Hematopoietic multipotent progenitor cell treated with erythropoietin and hydrocortisone succinate and interleukin-3 and kit ligand, for 15 days (in vitro differentiated cells): ENCODE measurements at places on chromosomes 16 and 17.

GRCh38 chr16:81465375-81465943 is 20.9 kb downstream of the CMIP start:
- DNase-seq = no peak

- DNase-seq = no peak
These were observed 17.7 kb downstream of the BRD7 start for GRCh38 chr16:50351116-50351515.

DNA sequence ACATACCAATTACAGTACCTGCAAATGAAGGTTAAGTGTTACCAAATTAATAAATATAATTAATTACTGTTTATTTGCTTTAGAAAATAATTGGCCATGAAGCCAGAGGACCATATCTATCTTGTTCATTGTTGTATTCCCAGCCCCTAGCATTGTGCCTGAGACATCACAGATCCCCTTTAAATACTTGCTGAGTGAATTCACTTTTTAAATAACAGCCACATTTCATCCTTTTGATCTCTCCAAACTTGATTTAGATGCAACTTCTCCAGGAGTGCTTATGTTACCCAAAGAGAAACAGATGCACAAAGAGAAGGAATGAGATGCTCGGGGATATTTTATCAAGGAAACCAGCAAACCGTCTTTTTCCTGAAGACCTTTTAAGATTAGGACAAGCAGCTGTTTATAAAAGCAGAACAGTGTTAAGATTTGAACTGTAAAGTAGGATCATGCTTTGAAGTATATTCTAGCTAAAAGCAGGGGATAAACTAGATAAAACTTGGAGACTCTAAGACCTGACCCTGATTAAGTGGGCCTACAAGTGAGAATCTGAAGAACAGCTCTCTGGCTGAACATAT is 66.3 kb downstream of the CHD9 start:
- no peak for DNase-seq

DNA sequence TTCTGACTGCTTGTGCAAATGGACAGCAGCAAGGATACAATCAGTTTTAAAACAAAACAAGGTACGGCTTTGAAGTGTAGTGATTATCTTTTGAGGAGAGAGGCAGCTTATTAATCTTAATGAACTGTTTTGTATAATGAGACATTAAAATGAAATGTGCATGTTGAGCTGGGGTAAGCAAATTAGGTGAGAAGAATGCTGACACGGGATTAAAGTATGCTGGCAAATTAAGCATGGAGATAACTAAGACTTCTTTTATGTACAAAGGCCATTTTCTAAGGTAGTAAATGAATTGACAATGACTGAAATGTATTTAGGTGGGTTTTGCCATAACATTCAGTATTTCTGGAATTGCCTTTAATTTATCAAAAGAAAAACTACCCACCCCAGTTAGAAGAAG is 18.7 kb downstream of the DNAJC7 start:
- DNase-seq = no peak

GRCh38 chr17:57773557-57773956 is 28.5 kb upstream of the CCDC182 start:
- DNase-seq = no peak

- DNase-seq = no peak
These were observed at the start of gene CCL3 for GRCh38 chr17:36089888-36090836. CCL3 (minus strand) TSS chr17:36090143; CDS start chr17:36090058, 85 bp downstream.

DNA sequence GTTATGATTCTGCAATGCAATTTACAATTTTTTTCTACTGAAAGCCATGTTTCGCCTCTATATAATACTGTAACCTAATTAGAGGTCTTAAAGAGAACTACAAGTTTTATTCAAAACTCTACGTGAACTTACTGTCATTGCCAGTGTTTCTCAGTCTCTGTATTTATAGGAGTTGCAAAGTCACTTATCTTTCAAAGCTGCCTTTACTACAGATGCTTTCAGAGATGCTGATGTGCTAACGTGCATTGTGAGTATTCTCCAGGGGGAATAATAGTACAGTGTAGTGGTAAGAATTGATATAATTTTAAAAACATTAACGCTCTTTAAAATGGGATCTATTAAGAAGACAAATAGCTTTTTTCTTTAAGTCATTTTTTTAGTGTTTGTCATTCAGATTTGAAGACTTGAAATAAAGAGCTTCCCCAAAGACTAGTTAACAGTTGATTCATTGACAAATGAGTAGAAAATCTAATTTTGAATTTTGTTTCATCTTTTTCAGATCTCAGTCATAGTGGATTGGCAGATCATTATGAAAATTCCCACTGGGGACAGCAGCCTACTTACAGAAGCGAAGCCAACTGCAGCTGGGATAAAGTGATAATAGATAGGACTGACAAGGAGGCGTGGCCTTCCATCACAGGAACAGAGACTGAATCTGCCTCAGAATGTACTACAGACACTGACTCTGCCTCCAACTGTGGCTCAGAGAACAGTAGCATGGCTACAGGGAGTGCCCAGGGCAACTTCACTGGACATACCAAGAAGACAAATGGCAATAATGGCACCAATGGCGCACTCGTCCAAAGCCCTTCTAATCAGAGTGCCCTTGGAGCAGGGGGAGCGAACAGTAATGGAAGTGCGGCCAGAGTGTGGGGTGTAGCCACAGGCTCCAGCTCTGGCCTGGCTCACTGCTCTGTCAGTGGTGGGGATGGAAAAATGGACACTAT is 79.9 kb downstream of the TMC6 start:
- DNase-seq = peak; percentile 60

DNA sequence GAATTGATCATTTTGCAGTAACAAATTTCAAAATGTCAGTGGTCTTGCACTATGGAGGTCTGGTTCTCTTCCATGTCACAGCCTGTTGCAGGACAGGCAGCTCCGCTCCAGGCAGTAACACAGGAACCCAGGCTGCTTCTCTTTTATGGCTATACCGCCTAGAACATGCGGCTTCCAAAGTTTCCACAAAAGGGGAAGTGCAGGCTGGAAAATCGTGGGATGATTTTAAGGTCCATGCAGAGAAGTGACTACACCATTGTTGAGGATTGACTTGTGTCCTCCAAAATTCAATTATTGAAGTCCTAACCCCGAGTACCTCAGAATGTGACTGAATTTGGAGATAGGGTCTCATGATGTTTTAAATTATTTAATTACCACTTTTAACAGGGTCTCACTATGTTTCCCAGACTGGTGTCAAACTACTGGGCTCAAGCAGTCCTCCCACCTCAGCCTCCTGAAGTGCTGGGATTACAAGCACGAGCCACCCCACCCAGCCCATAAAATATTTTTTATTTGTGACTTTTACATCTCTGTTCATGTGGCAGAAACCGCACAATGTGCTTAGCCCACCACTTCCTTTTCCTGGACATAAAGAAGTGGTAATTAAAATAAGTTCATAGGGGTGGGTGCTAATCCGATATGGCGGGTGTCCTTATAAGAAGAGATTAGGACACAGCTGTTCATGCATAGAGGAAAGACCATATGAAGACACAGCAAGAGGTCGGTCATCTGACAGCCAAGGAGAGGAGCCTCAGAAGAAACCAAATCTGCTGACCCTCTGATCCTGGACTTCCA is 279.2 kb upstream of the RPL38 start:
- DNase-seq = no peak

DNA sequence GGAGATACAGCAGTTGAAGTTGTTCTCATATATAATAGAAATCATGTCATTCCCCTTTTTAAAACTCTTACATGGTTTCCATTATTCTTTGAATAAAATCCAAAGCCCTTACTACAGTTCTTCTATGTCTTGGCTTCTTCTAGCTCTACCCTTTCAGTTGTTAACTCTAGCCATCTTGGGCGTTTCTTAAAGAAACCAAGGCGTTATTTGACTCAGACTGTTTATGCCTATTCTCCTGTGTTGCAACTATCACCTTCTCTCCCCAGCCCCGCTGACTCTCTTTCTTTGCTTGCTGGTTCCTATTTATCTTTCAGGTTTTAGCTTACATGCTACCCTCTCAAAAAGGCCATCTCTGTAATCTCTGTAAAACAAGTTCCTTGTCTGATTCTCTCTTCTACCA is 32.7 kb downstream of the NFATC3 start:
- DNase-seq = no peak

GRCh38 chr17:32350666-32351418 is 885 bp downstream of the ZNF207 start:
- DNase-seq = peak; percentile 74

DNA sequence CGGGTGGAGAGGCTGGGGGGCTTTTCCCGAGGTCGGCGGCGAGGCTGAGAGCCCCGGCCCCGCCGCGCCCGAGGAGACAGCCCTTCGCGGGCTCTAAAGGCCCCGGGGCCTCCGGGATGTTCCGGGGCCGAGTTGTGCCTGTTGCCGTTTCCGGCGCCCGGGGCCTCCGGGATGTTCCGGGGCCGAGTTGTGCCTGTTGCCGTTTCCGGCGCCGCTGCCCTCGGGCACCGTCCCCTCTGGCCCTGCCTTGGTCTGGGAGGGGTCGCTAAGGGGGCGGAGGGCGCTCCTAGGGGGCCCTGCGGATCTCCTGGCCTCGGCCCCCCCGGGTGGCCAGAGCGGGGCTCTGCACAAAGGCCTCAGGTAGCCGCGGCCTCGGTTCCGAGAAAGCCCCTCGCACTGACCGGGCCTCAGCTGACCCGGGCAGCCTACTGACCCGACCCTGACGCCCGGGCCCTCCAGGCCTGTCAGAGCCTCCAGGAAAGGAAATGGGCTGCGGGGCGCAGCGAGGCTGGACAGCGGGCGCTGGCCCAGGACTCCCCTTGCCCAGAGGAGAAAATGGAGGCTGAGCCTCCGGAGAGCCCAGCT is 24.2 kb downstream of the ACTG1 start:
- DNase-seq = no peak

DNA sequence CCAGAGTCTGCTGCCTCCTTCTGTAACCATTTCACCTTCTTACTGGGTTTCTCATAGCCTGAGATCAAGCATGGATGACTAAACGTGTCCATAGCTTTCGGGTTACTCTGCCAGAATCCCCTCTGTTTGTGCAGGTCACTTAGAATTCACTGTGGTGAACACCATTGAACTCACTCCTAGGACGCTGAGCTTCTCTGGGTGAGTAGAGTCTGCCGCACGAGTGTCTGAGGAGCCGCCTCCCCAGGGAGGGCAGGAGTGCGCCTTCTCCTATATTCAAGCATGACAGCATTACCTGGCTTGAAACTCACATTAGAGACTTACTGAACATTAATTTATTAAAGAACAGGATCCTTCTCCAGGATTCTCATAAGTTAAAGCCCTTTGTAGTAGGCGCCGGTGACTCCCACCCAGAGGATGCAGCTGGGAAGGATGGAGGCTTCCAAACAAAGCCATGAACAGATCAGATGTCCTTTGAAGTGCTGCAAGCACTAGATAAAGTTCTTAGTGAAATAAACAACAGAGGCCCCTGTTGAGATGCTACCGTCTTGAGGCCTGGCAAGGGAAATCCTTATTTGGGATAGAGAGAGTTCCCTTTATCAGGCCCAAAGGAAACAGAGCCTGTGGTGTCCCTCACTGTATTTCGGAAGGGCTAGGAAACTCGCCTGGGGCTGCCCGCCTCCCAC is 144.6 kb upstream of the PLCG2 start:
- DNase-seq = peak; percentile 44

DNA sequence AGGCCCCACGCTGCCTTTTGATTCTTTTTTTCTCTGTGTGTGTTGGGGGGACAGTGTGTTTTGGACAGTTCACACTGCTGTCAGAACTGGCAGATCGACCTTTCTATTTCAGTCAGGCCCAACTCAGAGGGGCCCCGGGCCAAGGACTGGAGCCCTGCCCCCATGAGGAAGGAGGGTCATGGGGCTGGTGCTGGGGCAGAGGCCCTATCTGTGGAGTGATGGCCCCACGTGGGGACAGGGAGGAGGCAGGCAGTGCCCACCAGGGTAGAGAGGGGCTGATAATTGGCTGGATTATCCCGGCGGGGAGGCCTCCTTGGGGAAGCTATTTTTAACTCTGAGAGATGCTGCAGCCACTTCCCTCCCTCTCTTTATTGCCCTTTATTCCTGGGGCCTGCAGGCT is 5.7 kb upstream of the KCNJ12 start:
- DNase-seq = no peak

DNA sequence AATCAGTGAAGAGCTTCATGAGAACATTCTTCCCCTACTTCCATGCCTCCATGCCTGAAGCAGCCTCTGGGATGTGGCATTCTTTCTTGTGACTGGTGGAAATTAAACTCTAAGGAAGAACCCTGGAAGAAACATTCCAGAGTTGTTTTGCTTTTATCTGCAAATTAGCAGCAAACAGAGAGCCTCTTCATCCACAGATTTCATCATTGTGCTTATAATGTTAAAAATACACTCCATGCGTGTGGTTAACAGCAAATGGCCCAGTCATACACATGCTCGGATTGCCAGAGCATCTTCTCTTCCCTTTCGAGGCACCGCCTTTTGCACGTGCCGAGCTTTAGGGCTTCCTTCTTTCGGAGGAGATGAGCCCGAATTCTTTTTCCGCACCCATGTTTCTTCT is 411.3 kb downstream of the SNX29 start:
- DNase-seq = no peak

DNA sequence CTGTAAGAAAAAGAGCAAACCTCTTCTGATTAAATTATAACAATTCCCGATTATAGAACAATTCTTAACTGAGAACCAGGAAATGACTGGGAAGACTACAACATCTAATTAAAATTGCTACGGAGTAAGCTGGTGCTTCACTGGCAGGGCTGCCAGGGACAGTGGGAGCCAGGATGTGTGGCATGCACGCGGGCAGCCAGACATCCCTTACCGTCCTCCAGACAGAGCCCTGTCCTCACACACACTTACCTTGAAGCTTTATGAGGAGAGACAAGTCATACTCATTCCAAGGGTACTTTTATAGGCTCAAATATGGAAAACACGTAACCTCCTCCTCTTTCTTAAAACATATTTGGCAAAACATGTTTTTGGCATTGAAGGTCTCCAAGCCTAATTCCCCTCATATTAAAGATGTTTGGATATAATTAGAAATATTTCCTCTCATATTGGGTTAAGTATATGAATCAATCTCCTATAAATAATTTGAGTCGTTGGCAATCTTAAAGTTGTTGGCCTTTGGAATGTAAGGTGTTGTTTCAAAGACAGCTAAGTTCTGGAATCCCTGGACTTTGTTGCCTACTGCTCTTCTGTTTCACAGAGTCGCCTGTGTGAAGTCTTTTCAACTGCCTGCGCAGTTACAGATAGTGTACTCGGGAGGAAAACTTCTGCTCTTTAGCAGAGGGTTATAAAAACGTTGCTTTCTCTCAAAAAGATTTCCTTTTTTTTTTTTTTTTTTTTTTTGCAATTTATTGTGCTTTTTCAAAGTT is at the start of gene MYH1:
Gene MYH1 (minus strand): TSS at position 272 of the 767 bp plus-strand sequence. CDS start 1,900 bp downstream, outside the sequence.
- DNase-seq = no peak

GRCh38 chr16:85612191-85612800 is 826 bp upstream of the GSE1 start:
- peak; percentile 29 for DNase-seq

DNA sequence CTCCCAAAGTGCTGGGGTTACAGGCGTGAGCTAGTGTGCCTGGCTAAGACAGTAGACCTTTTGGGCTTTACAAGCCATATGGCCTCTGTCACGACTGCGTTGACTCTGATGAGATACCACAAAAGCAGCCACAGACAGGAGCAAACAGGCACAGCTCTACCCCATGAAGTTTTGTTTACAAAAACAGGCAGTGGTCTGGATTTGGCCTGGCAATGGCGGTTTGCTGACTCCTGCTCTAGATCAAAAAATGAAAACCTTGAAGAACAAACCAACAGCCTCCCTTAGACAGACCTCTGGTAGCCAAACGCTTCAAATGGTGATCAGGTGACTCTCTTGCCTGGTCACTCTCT is 20.7 kb downstream of the SLC43A2 start:
- no peak for DNase-seq

- DNase-seq = no peak
These were observed 4.9 kb downstream of the TXNDC11 start for GRCh38 chr16:11737713-11738112.

- no peak for DNase-seq
These were observed 118.0 kb upstream of the PLCG2 start for GRCh38 chr16:81661082-81661481.

GRCh38 chr16:57123974-57124674 is 31.7 kb downstream of the CPNE2 start:
- no peak for DNase-seq
